ENCODE measurements at places on chromosomes 6 and 20.

- DNase-seq: no peak
Observed at GRCh38 chr6:86128130-86128814, 485.6 kb upstream of the SYNCRIP start.

GRCh38 chr6:143880412-143880811 lies 16.1 kb downstream of the ZC2HC1B start:
- no peak for DNase-seq

GRCh38 chr20:52518735-52519134 lies 327.2 kb upstream of the ZFP64 start:
- DNase-seq: no peak

DNA sequence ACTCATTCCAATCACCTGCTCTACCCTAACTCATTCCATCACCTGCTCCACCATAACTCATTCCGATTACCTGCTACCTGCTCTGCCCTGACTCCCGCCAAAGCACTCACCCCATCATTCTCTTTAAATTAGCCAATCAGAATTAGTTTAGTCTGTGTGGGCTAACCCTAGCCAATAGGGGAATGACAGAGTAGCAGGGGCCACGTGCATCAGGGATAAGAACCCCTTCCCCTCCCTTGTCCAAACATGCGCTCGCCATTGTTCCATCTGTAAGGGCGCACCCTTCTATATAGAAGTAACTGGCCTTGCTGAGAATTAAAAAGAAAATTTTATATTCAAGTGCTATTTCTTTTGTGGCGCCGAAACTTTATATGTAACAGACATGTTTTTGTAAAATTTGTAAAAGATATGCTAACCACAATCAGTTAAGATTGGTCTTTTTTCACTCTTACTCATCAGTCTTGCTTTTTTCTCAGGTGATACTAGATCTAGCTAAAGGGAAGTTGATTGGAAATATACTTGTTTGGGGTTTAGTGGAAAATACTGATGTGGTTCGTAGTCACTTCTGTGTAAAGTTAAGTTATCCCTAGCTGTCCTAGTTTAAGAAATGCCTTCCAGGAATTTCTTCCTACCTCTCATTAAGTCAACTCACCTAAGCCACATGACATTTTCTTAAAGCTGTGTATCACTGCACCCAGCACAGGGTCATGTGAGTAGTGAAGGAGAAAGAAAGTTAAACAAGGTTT lies 16.5 kb downstream of the RTN4IP1 start:
- DNase-seq: no peak

DNA sequence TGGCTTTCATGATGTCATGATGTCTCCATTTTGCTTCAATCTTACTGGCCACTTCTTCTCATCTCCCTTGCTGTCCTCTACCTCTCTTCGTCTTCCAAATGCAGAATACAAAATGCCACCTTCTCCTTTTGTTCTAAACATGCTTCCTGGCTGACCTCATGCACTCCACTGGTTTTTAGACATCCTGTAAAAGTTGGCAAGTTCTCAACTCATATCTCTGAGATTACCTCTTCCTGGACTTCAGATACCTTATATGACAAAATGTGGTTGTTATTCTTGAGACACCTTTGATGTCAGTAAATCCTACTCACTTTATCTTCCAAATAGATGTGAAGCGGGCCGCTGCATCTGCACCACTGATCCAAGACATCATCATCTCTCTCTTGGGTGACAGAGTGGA lies 212.7 kb upstream of the FOXA2 start:
- DNase-seq: no peak

GRCh38 chr6:45548657-45549515 lies 171.2 kb upstream of the SUPT3H start:
- no peak for DNase-seq

DNA sequence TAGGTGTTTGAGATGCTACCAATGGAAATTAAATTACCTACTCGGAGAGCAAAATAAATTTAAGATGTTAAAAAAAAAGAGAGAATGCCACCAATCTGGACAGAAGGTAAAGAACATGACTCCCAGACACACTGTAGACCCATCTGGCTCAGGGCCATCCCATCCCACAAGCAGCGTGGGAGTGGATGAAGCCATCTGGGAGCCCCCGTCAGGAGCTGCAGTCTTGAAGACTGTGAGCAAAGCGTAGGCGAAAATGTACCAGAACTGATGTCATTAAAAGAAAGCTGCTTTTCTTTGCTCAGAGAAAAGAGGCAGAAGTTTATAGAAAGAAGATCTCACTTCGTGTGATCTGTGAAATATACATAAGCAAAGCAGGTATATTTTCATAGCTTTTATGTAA lies 815.7 kb downstream of the QKI start:
- DNase-seq: no peak

GRCh38 chr6:56343295-56343694 lies 95.9 kb upstream of the COL21A1 start:
- DNase-seq: no peak

GRCh38 chr6:91436448-91436847 lies 849.6 kb upstream of the MAP3K7 start:
- no peak for DNase-seq
